Mesothelial cell of epicardium (in vitro differentiated cells): ENCODE measurements at places on chromosomes 3 and 15.

GRCh38 chr3:18501679-18502343 lies 76.7 kb upstream of the SATB1 start:
- H3K4me1 ChIP-seq, result peaks cover 12% of the 10 kb centered on the region
- no peak overlapping the region for H3K4me3 ChIP-seq
- H3K27me3 ChIP-seq, result no peaks in the 10 kb centered on the region
- DNase-seq, result no peak
- no peaks in the 10 kb centered on the region for H3K36me3 ChIP-seq
- H3K27ac ChIP-seq, result peak overlapping the region; percentile 70

DNA sequence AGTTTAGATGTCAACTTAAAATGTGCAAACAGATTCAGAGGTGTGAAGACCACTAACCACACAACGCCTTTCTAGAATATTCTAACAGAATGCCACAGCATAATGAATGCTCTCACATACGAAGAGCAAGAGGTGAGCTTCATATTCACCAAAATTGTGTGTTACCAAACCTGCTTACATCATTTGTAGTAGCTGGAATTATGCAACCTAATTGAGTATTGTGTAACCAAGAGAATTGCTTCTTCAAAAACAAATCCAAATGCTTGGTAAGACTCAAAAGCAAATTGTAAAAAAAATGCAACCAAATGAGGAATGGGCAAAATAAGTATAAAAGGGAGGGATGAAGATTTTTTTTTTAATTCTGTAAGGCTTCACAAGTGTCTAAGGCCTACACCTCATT lies 160.7 kb downstream of the TAFA4 start:
- no peaks in the 10 kb centered on the region for H3K36me3 ChIP-seq
- H3K27me3 ChIP-seq, result no peaks in the 10 kb centered on the region
- H3K27ac ChIP-seq, result no peak overlapping the region
- DNase-seq, result no peak
- H3K4me3 ChIP-seq, result no peak overlapping the region

- DNase-seq, result no peak
- no peaks in the 10 kb centered on the region for H3K36me3 ChIP-seq
- H3K27ac ChIP-seq, result no peak overlapping the region
- no peaks in the 10 kb centered on the region for H3K27me3 ChIP-seq
Measured at GRCh38 chr3:56096999-56097398, 371.3 kb downstream of the ERC2 start.

GRCh38 chr3:114242947-114243346 lies 5.6 kb upstream of the ZNF80 start:
- no peaks in the 10 kb centered on the region for H3K4me1 ChIP-seq
- no peaks in the 10 kb centered on the region for H3K36me3 ChIP-seq
- H3K27me3 ChIP-seq, result no peaks in the 10 kb centered on the region

DNA sequence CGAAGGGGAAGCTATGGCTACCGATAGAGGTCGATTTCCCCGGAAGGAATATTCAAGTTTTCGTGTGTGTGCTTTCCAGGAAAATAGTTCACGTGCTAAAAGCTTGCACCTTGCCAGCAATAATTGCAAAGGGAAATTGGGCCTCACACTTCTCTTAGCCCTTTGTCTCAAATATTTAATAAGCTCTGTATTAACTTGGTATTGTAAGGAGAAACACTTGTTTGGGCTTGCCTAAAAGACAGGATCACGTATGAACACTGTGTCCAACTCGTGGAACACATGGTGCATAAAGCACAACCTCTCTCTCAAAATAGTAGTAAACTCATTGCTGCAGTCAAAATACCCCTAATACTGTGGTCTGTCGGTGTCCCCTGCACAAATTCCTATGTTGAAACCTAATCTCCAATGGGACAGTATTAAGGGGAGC lies 352 bp upstream of the TMF1 start:
- peak overlapping the region; percentile 99 for H3K4me3 ChIP-seq
- DNase-seq, result no peak
- peak overlapping the region; percentile 100 for H3K27ac ChIP-seq

DNA sequence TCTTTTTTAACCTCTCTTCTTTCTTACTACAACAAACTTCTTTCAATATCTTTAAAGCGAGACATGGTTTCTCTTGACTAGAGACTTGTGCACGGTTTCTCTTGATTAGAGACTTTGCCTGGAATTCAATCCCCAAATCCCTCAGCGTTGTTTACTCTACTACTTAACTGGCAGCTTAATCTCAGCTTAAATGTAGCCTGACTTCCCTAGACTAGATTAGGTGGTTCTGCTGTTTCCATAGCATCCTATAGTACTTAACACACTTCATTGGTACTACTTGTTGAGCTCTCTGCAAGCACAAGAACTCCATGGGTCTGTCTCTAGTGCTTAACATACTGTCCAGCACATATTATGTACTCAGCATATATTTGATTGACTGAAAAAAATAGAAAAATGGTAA lies 168.2 kb upstream of the GPR149 start:
- peaks cover 9% of the 10 kb centered on the region for H3K27me3 ChIP-seq
- no peak overlapping the region for H3K27ac ChIP-seq
- DNase-seq, result no peak
- H3K4me1 ChIP-seq, result no peaks in the 10 kb centered on the region
- no peak overlapping the region for H3K4me3 ChIP-seq

DNA sequence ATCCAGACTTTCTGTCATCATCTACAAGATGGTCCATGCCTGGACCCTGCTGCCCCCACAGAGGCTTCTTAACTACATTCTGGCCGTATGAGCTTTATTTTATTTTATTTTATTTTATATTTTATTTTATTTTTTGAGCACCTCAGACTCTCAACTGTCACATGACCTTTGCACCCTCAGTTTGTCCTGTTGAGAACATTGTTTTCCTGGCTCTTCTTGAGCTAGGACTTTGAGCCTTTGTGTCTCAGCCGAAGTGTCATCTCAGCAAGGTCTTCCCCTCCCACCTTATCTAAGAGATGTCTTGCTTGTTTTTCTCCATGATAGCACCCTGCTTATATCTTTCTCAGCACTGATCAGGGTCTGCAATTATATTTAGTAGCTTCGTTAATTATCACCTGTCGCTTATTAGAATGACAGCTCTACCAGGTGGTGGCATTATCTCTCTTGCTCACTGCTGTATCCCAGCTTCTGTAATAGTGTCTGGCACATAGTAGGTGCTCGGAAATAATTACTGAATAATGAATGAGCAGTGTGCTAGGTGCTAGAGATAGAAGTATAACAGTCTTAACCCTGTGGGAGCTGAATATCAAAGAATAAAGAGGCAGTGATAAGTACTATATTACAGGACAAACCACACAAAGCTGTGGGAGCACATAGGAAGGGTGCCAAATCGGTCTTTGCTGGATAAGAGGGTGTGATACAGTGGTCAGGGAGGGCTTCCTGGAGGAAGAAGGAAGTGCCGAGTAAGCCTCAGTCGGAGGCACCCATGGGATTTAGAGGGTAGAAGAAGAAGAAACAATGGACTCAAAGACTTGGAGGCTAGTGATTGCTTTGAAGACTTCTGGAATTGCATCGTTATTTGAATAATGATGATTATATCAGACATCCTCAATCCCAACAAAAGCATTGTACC lies 136.2 kb downstream of the ITPR1 start:
- no peak overlapping the region for H3K27ac ChIP-seq
- no peak overlapping the region for H3K4me3 ChIP-seq
- no peak for DNase-seq
- H3K36me3 ChIP-seq, result no peaks in the 10 kb centered on the region

- H3K27me3 ChIP-seq, result no peaks in the 10 kb centered on the region
- no peaks in the 10 kb centered on the region for H3K36me3 ChIP-seq
- DNase-seq, result no peak
Measured at GRCh38 chr15:37397266-37398022, 297.1 kb upstream of the MEIS2 start.

DNA sequence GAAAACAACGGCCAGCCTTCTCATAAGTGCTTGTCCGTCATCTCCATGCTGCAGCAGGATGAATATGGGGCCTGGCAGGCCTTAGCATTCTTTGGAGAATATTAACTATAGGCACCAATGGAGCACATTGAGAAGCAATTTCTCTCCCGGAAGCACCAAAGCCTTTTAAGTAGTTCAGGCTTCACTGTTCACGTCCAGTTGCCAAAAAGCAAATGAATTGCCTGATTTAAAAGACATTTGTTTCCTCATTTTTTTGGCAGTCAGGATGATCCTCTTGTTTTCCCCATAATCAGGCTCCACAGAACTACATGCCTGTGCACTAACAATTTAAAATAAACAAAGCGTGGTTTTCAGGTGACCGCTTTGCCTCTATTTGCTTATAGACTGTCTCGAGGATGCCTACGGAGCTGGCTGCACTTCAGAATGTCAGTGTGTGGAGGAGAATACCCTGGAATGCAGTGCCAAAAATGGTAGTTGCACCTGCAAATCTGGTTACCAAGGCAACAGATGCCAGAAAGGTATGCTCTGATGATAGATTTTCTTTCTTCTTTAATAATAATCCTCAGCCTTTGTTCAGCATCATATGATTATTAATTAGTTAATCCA lies 725.2 kb upstream of the GOLIM4 start:
- no peak overlapping the region for H3K27ac ChIP-seq
- H3K27me3 ChIP-seq, result no peaks in the 10 kb centered on the region
- no peak for DNase-seq
- no peak overlapping the region for H3K4me3 ChIP-seq
- H3K4me1 ChIP-seq, result peaks cover 8% of the 10 kb centered on the region
- peaks cover 41% of the 10 kb centered on the region for H3K36me3 ChIP-seq
